ENCODE measurements at places on chromosomes 12 and 14. TPM values are rescaled to one million over a fixed set of nuclear protein-coding genes. Genes with fewer than 3 reads are reported as not detected.

GRCh38 chr12:122847921-122848421, 12.7 kb downstream of the HIP1R start:
- no peak for DNase-seq
- H3K27ac ChIP-seq, result no peak overlapping the region

GRCh38 chr12:26157001-26157400, 32.2 kb upstream of the BHLHE41 start:
- no peaks in the 10 kb centered on the region for H3K36me3 ChIP-seq
- H3K4me1 ChIP-seq, result no peaks in the 10 kb centered on the region
- H3K4me3 ChIP-seq, result no peak overlapping the region
- no peak overlapping the region for H3K27ac ChIP-seq
- no peak for DNase-seq

GRCh38 chr12:92140896-92141536, 4.6 kb downstream of the BTG1 start:
- peaks cover 30% of the 10 kb centered on the region for H3K36me3 ChIP-seq
- peak overlapping the region; percentile 94 for H3K4me3 ChIP-seq
- peaks cover 37% of the 10 kb centered on the region for H3K4me1 ChIP-seq
- H3K27ac ChIP-seq, result no peak overlapping the region
- no peak for DNase-seq
- no peaks in the 10 kb centered on the region for H3K27me3 ChIP-seq

DNA sequence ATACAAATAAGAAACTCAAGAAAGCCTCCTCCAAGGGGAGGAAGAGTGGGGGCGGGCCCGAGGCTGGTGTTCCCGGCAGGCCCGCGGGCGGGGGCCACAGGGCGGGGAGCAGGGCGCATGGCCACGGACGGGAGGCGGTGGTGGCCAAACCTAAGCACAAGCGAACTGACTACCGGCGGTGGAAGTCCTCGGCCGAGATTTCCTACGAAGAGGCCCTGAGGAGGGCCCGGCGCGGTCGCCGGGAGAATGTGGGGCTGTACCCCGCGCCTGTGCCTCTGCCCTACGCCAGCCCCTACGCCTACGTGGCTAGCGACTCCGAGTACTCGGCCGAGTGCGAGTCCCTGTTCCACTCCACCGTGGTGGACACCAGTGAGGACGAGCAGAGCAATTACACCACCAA, 8.7 kb downstream of the DACT1 start:
- H3K36me3 ChIP-seq, result no peaks in the 10 kb centered on the region
- no peak for DNase-seq
- H3K27ac ChIP-seq, result no peak overlapping the region
- no peaks in the 10 kb centered on the region for H3K27me3 ChIP-seq
- no peaks in the 10 kb centered on the region for H3K4me1 ChIP-seq
- no peak overlapping the region for H3K4me3 ChIP-seq

DNA sequence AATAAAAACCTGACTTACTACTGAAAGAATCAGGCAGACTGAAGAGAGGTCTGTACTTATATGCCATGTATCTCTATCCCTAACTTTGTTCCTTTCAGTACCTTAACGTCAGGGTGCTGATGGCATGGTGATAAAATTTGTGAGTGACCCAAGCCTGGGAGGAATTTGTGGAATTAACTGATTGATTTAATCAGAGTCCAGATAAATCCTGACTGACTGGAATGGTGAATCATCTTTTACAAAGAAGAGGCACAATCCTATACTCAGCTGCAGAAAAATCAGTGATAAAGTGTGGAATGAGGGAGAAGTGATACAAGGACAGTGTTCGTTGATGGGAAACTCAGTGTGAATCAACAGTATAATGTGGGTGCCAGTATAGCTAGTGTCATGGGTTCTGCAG, 3.7 kb downstream of the TDG start:
- no peak for DNase-seq
- peaks cover 8% of the 10 kb centered on the region for H3K4me1 ChIP-seq
- no peak overlapping the region for H3K4me3 ChIP-seq
- H3K36me3 ChIP-seq, result no peaks in the 10 kb centered on the region

GRCh38 chr14:101780887-101781239, 19.4 kb downstream of the PPP2R5C start:
- H3K27ac ChIP-seq, result no peak overlapping the region
- H3K36me3 ChIP-seq, result no peaks in the 10 kb centered on the region
- H3K4me1 ChIP-seq, result peaks cover 11% of the 10 kb centered on the region
- DNase-seq, result peak; percentile 57

- peaks cover 7% of the 10 kb centered on the region for H3K36me3 ChIP-seq
- no peaks in the 10 kb centered on the region for H3K27me3 ChIP-seq
- H3K4me3 ChIP-seq, result no peak overlapping the region
- DNase-seq, result no peak
- no peak overlapping the region for H3K27ac ChIP-seq
- H3K4me1 ChIP-seq, result peaks cover 10% of the 10 kb centered on the region
Observed at GRCh38 chr12:1188016-1188415, 197.0 kb downstream of the ERC1 start.

DNA sequence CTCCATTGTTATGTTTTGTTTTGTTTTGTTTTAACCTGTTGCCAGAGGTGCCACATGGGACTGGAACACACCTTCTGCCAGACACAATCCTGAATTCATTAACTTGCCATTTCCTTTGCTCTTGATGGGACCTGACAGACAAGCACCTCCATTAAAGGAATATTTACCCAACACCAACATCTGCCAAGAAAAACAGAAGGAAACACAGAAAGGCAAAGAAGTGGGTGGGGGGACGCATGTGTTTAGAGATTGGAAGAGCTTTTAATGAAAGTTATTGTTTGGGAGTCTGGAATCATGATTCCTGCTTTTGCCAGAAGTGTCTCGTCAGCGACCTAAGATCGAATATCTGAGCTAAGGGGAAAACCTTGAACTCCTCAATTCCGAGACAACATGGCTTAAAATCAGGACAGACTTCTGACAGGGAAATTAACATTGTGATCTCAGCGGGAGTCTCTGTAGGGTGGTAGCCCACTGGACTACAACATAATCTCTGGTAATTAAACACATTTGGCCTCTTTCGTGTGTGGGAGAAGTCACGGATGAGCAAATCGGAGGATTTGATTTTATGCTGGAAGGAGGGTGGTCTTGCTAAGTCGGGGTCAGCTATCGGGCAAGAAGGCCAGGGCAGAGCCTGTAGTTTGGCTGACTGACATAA, 210.4 kb upstream of the FAR2 start:
- H3K4me3 ChIP-seq, result no peak overlapping the region
- no peaks in the 10 kb centered on the region for H3K36me3 ChIP-seq
- H3K4me1 ChIP-seq, result no peaks in the 10 kb centered on the region
- no peak overlapping the region for H3K27ac ChIP-seq

DNA sequence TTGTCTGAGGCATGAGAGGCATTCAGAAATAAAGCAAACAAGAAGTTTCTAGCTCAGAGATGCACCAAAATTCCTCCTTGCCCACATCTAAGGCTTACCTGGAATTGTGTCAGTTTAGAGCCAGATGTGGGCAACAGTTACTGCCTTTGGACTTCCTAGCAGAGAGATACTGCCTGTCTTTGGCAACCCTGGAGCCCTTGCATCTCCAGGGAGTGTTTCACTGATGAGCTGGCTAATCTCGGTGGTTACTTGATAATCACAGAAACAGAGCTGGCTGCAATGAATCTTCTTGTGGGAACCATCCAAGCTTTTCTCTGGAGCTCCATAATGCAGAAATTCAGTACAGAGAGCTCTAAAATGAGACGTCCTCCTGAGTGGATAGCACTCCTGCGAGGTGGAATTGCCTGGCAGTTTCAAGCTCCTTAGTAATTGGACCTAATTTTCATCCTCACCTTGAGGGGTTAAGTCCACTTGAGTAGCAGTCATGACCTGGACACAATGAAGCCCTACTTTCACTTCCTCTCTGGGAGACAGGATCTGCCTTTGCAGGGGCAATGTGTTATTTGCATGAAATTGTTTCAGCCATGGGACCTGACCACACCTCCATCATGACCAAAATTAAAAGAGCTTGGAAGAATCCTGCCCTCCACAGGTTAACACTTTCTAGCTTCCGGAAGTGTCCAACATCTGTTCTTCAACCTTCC, 108.8 kb upstream of the ARHGAP5 start:
- no peak for DNase-seq
- peaks cover 9% of the 10 kb centered on the region for H3K4me1 ChIP-seq
- H3K27me3 ChIP-seq, result no peaks in the 10 kb centered on the region
- no peak overlapping the region for H3K27ac ChIP-seq
- no peak overlapping the region for H3K4me3 ChIP-seq
- no peaks in the 10 kb centered on the region for H3K36me3 ChIP-seq

DNA sequence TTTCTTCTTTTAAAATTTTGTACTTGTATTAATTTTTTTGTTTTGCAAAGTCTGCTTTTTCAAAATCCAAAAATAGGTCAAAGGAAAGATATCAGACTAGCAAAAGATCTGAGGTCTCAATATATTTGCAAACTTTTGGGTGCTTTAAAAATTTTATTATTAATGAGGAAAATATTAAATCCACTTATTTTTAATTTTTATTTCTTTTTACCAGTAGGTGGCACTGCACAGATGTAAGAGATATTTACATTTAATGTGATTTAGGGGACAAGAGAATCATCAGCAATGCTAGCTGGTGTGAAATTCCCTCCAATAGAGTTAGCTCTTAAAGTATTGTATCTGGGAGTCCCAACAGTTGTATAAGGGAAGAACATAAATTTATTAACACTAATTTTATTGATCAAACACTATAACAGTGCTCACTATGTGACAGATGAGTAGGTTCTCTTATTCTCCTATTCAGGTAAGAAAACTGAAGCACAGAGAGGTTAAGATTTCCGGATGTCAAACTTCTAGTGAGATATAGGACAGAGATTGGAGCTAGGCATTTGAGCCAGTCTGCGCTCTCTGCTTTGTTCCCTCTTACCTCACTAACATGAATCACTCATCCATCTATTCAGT, 30.5 kb downstream of the ALX1 start:
- H3K27ac ChIP-seq, result no peak overlapping the region
- no peaks in the 10 kb centered on the region for H3K36me3 ChIP-seq
- peaks cover 6% of the 10 kb centered on the region for H3K4me1 ChIP-seq
- no peaks in the 10 kb centered on the region for H3K27me3 ChIP-seq
- no peak overlapping the region for H3K4me3 ChIP-seq
- DNase-seq, result no peak

DNA sequence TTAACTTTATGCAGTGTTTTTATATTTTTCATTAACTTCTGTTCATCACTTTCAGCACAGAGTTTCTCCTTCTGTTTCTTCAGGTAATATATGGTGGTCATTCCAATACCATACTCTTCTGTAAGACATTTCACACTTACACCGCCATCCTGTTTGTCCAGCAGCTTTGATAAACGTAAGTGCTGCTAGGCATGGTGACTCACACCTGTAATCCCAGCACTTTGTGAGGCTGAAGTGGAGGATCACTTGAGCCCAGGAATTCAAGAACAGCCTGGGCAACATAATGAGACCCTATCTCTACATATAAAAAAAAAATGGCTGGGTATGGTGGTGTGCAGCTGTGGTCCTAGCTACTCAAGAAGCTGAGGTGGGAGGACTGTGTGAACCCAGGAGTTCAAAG, 55.8 kb downstream of the EXOC5 start:
- no peak overlapping the region for H3K4me3 ChIP-seq
- H3K36me3 ChIP-seq, result peaks cover 31% of the 10 kb centered on the region
- DNase-seq, result no peak
- H3K27me3 ChIP-seq, result no peaks in the 10 kb centered on the region

DNA sequence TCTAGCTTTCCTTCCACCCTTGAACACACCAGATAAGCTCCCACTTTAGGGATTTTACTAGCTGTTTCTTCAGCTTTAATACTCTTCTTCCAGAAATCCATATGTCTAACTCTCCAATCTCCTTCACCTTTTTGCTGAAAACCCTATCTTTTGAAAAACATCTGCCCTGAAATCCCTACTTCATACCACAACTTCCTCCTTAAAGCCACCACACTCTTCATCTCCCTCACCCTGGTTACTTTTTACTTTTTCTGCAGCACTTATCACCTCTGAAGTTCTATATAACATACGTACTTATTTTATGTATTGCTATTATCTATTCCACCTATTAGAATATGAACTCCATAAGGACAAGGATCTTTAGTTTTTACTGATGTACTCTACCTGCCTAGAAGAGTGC, 28.6 kb upstream of the PTPRQ start:
- H3K36me3 ChIP-seq, result no peaks in the 10 kb centered on the region
- no peak for DNase-seq
- no peak overlapping the region for H3K4me3 ChIP-seq

GRCh38 chr14:88825503-88825902, 1.1 kb downstream of the TTC8 start:
- H3K36me3 ChIP-seq, result no peaks in the 10 kb centered on the region
- peaks cover under 1% of the 10 kb centered on the region for H3K27me3 ChIP-seq
- peaks cover 18% of the 10 kb centered on the region for H3K4me1 ChIP-seq
- DNase-seq, result no peak

GRCh38 chr14:98775892-98776291, 496.1 kb downstream of the BCL11B start:
- DNase-seq, result no peak
- H3K36me3 ChIP-seq, result no peaks in the 10 kb centered on the region
- H3K27ac ChIP-seq, result no peak overlapping the region
- H3K4me3 ChIP-seq, result no peak overlapping the region

GRCh38 chr12:15341371-15341770, 19.1 kb downstream of the PTPRO start:
- no peaks in the 10 kb centered on the region for H3K4me1 ChIP-seq
- H3K27me3 ChIP-seq, result peaks cover 21% of the 10 kb centered on the region
- H3K36me3 ChIP-seq, result no peaks in the 10 kb centered on the region
- no peak overlapping the region for H3K4me3 ChIP-seq

- H3K27me3 ChIP-seq, result no peaks in the 10 kb centered on the region
- no peak overlapping the region for H3K4me3 ChIP-seq
- DNase-seq, result no peak
Observed at GRCh38 chr12:19031032-19031431, 98.5 kb upstream of the PLEKHA5 start.

GRCh38 chr12:8639936-8640335, 22.7 kb downstream of the MFAP5 start:
- H3K27me3 ChIP-seq, result no peaks in the 10 kb centered on the region
- H3K27ac ChIP-seq, result no peak overlapping the region
- H3K4me3 ChIP-seq, result no peak overlapping the region
- DNase-seq, result no peak

GRCh38 chr14:76564471-76565422, 188.8 kb downstream of the ESRRB start:
- H3K4me3 ChIP-seq, result no peak overlapping the region
- no peak overlapping the region for H3K27ac ChIP-seq
- no peaks in the 10 kb centered on the region for H3K36me3 ChIP-seq
- H3K27me3 ChIP-seq, result no peaks in the 10 kb centered on the region
- no peaks in the 10 kb centered on the region for H3K4me1 ChIP-seq

GRCh38 chr14:90755661-90756304, 60.4 kb downstream of the TTC7B start:
- DNase-seq, result no peak
- peaks cover 4% of the 10 kb centered on the region for H3K4me1 ChIP-seq
- H3K4me3 ChIP-seq, result no peak overlapping the region
- H3K27me3 ChIP-seq, result peaks cover 10% of the 10 kb centered on the region
- H3K27ac ChIP-seq, result no peak overlapping the region
- H3K36me3 ChIP-seq, result no peaks in the 10 kb centered on the region

- no peak overlapping the region for H3K27ac ChIP-seq
- H3K4me1 ChIP-seq, result peaks cover 38% of the 10 kb centered on the region
- DNase-seq, result no peak
- H3K4me3 ChIP-seq, result no peak overlapping the region
Observed at GRCh38 chr14:69858801-69859200, 20.4 kb upstream of the SMOC1 start.

GRCh38 chr12:106431839-106432411, 74.4 kb downstream of the POLR3B start:
- no peak overlapping the region for H3K27ac ChIP-seq
- no peak overlapping the region for H3K4me3 ChIP-seq
- no peak for DNase-seq
- H3K4me1 ChIP-seq, result no peaks in the 10 kb centered on the region
- no peaks in the 10 kb centered on the region for H3K27me3 ChIP-seq
- no peaks in the 10 kb centered on the region for H3K36me3 ChIP-seq

The DGKA gene
- 27.0 TPM for total RNA-seq

The NEUROD4 gene
- total RNA-seq, result 0.62 TPM

The TMEM260 gene
- 30.7 TPM for total RNA-seq

The DIO2 gene
- 0.03 TPM for total RNA-seq

The FBLN5 gene
- total RNA-seq, result not detected

The ARHGEF25 gene
- total RNA-seq, result 17.3 TPM

The PRPH gene
- total RNA-seq, result not detected

Data from neural progenitor cell (in vitro differentiated cells).